ENCODE measurements at places on chromosomes 3 and 15. TPM values are rescaled to one million over a fixed set of nuclear protein-coding genes. Genes with fewer than 3 reads are reported as not detected.

GRCh38 chr3:63442918-63443317 lies 164.8 kb downstream of the SYNPR start:
- no peak for DNase-seq

GRCh38 chr15:85129881-85130280 lies 148.2 kb downstream of the PDE8A start:
- no peak for DNase-seq

Gene WWTR1
- 53.3 TPM for total RNA-seq

DNA sequence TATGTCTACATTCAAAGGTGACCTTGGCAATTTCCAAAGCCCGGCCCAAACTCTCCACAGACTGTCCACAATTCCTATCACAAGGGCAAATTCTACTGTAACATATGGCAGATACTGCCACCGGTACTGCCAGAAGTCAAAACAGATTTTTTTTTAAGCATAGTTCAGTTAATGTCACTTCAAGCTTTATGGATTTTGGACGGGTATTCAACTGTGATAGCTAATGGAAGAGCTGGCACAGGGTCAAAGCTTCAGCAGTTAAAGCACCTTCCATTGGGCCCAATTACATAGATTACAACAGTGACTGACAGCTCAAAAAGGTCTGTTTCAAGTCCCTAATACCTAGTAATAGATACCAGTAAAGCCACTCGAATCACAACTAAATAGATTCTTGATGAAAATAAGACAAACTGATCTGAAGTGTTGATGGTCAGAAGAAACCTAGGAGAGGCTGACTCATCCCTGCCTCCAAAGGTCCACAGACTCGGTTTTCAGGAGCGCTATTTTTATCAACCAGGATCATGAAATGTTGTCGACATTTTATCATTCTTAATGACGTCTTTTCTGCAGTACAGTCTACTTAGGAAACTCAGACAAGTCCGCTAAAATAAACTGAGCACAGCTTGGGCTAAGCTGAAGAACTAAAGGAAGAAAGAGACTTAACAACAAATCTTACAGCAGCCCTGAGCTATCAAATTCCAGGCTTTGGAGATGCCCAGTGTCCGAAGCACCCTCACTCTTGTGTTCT lies 38.7 kb downstream of the ANXA2 start:
- DNase-seq: peak; percentile 80

Gene GRK7
- total RNA-seq: not detected

Measured in GM23248 (cell line).